Stimulated activated naive CD8-positive, alpha-beta T cell treated with anti-CD3 and anti-CD28 coated beads, Interleukin-15, Interleukin-2, amounts not matched to agents 100 U/mL and 50 U/mL, for 24 hours (primary cell): ENCODE measurements at places on chromosomes 3 and 15.

GRCh38 chr3:13727890-13728289 is 152.0 kb downstream of the WNT7A start:
- no peak for DNase-seq

DNA sequence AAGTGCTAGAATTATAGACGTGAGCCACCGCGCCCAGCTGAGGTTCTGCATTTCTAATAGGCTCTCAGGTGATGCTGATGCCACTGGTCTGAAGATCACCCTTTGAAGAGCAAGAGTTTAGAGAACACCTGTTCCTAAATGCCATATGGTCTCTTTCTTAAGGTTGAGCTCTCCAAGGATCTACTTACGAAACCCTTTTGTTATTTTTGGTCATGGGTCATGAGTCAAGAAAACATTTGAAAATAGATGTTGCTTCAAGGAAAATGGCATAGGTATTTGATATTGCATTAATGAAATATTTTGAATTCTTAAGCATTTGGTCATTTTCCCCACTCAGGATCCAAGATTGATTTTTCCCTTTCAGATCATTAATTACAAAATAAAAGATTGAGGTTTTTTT is 74.7 kb upstream of the SOX2 start:
- no peak for DNase-seq

- no peak for DNase-seq
These were observed 665 bp downstream of the PIGB start for GRCh38 chr15:55319537-55320237.

DNA sequence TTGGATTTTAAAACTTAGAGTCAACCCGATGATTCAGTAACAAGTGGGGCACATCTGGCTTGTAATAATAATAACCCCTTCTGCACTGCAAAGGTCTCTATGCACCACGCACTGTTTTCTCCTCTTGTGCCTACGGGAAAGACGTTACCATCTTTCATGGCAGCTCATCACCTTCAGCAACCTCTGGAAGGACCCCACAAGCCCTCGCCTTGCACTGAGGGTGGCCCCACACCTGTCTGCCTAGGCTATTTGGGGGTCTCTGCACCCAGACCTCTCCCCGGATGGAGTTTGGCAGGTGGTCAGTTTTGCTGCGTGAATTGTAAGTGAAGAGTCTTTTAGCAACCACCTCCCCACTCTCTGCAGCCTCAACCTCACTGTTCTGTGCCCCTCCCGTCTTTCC is 138.6 kb upstream of the MEF2A start:
- DNase-seq = no peak
